Activated T-helper 1 cell treated with anti-CD3 and anti-CD28 coated beads, Interleukin-2, amount 50 U/mL, for 16 hours (primary cell): ENCODE measurements at places on chromosomes 1 and 21.

DNA sequence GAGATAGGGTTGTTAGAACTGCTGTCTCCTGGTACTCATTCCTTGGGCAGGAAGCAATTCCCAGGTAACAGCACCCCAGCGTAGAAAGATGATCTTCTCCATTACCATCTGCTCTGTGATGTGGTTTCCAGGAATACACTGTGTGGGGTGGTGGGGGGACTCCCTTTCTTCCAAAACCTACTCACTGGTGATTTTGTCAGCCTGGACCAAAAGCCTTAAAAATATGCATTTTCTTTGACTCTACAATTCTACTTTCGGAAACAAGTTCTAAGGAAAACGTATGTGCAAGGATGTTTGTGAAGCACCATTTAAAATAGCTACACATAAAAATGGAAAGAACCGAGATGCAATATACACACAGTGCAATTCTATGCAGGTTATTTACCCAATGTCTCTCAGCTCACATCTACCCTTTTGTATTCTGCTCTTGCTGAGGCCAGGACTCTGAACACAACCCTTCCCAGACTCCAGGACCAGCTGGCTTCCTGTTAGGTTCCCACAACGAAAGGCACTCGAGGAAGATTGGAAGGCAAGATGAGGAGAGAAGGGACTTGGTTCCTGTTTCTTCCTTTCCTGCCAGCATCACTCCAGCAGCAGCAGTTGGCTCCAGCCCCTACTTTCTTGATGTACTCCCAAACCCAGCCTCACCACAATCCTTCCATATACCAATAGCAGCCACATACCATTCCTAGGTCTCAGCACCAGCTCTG is 33.0 kb upstream of the GJB5 start:
- no peak for DNase-seq

DNA sequence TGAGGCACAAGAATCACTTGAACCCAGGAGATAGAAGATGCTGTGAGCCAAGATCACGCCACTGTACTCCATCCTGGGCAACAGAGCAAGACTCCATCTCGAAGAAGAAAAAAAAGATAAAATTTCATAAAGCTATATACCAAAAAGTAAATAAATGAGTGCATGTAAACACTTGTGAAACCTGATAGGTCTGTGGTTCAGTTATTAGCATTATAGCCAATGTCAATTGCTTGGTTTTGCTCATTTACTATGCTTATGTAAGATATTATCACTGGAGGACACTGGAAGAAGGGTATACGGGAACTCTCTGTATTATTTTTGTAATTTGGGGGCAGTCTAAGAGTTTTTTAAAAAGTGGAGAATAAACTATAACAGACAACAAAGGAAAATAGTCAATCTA is 17.7 kb upstream of the TAL1 start:
- DNase-seq: no peak

- no peak for DNase-seq
These were observed 2.7 kb upstream of the ARTN start for GRCh38 chr1:43930949-43931275.

GRCh38 chr1:11790880-11791715 is 14.7 kb downstream of the MTHFR start:
- no peak for DNase-seq

- DNase-seq: no peak
These were observed 5.7 kb downstream of the ZC3H12A start for GRCh38 chr1:37480125-37480466.

DNA sequence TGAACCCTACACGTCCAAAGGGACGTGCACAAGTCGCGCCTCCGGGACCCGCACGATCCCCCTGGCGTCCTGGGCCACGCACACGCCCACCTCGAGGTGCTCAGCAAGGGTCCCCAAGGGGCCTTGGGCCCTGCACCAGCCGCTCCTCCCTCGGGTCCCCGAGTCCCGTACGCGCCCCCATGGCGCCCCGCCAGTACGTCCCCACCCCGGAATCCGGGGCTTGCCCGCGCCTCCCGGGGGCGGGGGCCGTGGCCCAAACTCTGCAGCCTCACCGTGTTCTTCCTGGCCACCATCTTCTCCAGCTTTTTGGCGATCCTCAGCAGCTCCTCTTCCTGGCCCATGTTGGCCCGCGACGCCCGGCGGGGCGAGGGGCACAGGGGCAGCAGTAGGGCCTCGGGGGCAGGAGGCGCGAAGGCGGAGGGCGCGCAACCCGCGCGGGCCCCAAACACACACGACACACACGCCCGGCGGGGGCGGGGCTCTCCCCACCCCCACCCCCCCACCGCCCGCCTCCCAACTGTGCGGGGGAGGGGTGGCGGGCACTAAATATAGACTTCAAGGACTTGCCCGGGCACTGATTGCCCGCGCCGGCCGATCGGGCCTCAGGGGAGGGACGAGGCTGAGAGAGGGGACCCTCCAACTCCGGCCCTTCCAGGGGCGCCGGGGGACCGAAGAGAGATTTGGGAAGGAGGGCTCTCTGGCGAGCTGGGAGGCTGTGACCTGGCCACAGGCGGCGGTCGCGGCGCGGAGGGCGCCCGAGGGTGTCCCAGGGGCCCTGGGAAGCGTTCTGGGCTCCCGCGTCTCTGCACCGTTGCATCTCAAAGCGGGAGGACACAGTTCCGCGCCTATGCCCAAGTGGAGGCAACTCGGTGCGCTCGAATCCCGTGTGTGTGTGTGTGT is at the start of gene TCEA3:
Gene TCEA3, minus strand, starts transcription at position 456 of the 900 bp plus-strand sequence. Its CDS starts 115 bp downstream, at position 341.
- DNase-seq: no peak

GRCh38 chr1:29222686-29223085 is 8.0 kb downstream of the MECR start:
- no peak for DNase-seq
